Astrocyte of the spinal cord (primary cell): ENCODE measurements at places on chromosomes 3 and 15.
A peak's percentile ranks its signal among the peaks of the same experiment; 100 is the strongest.

- no peak for DNase-seq
Measured at GRCh38 chr15:66184936-66185790, 68.4 kb downstream of the MEGF11 start.

- no peak for DNase-seq
Measured at GRCh38 chr15:101499863-101500713, 10.6 kb upstream of the PCSK6 start.

DNA sequence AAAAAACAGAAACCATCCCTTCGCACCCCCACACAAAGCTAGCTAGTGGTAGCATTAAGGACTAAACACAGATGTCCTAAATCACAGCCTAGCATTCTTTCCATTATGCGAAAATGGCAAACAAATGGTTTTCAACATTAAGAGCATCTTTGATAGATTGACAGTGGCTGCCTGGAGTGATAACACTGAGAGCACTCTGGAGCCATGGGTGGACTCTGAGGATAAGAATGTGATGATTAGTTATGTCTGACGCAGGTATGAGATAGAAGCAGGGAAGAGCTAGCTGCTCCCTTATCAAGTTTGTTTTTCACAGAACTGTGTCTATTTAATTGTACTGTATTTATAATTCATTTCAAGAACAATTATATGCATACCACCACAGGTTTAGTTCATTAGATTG lies 142.9 kb downstream of the PDZRN3 start:
- DNase-seq: no peak

GRCh38 chr3:120033596-120033995 lies 60.7 kb downstream of the GSK3B start:
- DNase-seq: no peak

- DNase-seq: no peak
Measured at GRCh38 chr15:92400980-92401787, 7.5 kb downstream of the ST8SIA2 start.

GRCh38 chr3:14507305-14507741 lies 32.8 kb downstream of the GRIP2 start:
- DNase-seq: no peak

DNA sequence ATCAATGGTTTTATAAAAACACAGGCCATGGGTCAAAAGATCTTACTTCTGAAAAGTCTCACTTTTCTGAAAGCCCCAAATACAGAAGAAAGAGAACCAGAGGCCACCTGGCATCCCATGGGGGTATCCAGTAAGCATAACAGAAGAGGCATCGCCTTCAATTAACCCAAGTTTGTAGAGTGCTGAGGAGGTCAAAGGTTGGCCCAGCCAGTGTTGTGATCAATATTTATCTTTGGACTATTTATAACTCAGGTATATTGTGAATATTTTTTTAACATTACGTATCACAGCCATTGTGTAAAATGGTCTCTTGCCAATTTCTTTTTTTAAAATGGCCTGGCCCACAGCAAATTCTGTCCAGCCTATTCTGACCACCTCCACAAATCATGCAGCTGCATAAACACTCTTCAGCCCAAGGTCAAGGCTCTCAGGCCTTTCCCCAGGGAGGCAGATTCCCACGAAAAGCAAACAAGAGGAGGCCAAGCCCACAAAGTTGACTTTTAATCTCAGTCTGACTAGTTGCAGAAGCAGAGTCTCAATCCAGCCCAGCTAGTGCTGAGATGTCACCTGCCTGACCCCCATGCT lies 26.2 kb upstream of the SPTBN5 start:
- peak; percentile 94 for DNase-seq

DNA sequence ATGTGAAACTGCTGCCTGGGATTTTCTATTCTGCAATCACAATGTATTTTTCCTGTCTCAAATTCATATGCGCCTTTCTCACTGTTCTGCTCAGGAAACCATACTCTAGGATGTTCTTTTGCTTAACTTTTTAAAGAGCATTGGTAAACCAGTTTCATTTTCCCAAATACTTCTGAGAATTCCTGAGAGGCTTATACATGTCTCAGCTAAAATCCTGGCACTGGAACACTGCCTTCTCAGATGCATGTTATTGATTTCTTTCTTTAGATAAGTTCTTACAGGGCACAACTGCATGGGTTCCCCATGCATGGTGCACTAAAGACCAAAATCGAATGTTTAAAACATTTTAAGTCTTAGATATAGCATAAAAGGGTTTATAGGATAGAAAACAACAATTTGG lies 178.3 kb upstream of the PLSCR5 start:
- peak; percentile 23 for DNase-seq

GRCh38 chr3:155739154-155739553 lies 5.7 kb downstream of the PLCH1 start:
- DNase-seq: no peak

- no peak for DNase-seq
Measured at GRCh38 chr3:53229171-53229570, 26.7 kb downstream of the TKT start.

- DNase-seq: no peak
Measured at GRCh38 chr3:30397030-30397429, 209.4 kb upstream of the TGFBR2 start.

- DNase-seq: no peak
Measured at GRCh38 chr15:46151786-46152185, 517.0 kb downstream of the SQOR start.

GRCh38 chr3:134362670-134363380 lies 11.4 kb downstream of the AMOTL2 start:
- DNase-seq: no peak

- no peak for DNase-seq
Measured at GRCh38 chr15:96887730-96888129, 557.2 kb downstream of the NR2F2 start.

DNA sequence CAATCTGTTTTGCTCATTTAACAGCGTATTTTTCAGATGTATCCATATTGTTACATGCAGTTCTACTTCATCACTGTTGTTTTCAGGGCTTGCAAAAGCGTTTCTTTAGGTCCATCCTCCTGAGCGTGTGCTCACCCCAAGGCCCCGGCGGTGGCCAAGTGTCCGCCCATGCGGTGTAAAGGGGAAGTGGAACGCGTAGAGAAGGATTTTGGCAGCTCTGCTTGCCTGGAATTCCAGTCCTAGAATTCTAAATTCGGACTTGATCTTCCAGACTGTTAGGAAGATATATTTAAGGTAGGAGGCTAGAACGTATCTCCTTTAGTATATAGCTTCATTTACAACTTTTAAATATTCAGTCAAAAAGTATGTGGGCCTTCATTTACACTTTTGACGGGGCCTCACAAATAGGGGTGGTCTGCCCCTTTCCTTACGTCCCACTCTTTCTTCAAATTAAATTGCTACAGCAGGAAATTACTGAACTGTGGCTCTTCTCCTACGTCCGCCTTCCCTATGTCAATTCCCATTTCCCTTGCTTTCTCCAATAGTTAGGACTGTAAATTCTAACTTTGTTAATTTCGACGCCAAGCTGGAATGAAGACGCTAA lies 609 bp upstream of the TBC1D23 start:
- peak; percentile 54 for DNase-seq

GRCh38 chr15:49320351-49320750 lies 102.7 kb upstream of the FGF7 start:
- no peak for DNase-seq

GRCh38 chr15:99239545-99240198 lies 9.7 kb downstream of the TTC23 start:
- peak; percentile 11 for DNase-seq

- peak; percentile 18 for DNase-seq
Measured at GRCh38 chr3:171526146-171526545, 65.9 kb upstream of the TNIK start.

DNA sequence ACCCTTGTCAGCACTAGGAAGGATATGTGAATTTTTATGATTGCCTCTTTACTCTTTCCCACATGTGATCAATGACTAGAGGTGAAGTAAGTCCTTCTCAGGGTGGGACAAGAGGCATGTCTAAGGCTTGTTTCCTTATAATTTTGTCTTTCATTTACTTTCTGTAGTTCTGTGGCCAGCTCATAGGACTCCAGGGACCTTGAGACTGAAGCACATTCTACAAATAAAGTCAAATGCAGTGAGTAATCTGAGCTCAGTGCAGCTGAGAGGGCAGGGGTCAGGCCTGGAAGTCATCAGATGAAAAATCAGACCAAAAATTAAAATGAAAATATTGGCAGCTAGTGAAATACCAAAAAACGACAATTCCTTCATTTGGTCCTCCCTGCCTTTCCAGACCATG lies 424.7 kb upstream of the THBS1 start:
- DNase-seq: no peak

DNA sequence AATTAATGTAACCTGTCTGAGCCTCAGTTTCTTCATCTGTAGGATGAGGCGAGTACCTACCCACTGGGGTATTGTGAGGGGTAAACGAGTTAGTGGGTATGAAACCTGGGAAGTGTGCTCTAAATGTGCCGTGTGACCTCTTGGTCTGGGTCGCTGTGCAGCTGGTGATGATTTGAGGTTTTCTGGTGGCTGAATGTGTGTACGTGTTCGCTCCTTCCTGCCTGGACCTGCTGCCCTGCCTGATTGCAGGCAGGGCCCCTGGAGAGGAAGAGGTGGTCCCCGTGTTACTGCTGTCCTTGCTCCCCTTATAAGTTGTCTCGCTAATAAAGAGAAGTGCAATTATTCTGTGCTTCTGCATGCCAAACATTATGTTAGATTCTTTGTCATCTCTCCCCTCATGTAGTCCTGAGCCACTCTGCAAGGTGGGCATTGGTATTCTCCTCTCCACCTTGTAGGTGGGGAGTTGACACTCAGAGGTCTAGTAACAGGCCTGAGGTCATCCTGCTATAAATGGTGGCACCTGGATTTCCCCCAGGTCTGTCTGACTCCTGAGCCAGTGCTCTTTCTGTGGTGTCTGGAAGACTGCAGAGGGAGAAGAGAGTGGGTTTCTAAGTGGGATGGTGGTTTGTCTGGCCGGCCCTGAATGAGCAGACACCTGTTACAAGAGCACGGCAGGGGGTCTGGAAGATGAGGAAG lies 15.7 kb downstream of the PDIA5 start:
- DNase-seq: no peak

DNA sequence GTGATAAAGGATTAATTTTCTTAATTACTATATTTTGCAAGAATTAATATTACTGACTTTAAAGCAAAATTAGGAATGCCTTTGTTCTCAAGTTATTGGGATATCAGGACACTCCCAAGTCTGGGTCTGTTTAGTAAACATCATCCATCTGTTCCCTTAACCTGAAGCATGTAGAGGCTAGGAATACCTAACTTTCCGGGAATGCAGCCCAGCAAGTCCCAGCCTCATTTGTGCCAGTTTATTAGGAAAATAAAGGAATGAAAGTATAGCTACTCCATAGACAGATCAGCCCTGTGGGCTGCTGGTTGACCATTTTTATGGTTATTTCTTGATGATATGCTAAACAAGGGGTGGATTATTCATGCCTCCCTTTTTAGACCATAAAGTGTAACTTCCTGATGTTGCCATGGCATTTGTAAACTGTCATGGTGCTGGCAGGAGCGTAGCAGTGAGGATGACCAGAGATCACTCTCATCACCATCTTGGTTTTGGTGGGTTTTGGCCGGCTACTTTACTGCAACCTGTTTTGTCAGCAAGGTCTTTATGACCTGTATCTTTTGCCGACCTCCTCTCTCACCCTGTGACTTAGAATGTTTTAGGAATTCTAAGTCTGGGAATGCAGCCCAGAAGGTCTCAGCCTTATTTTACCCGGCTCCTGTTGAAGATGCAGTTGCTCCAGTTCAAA lies 540.2 kb downstream of the NAALADL2 start:
- no peak for DNase-seq

- no peak for DNase-seq
Measured at GRCh38 chr3:160869825-160870224, 113.8 kb downstream of the PPM1L start.

- peak; percentile 74 for DNase-seq
Measured at GRCh38 chr15:68528626-68529290, 50.0 kb upstream of the CORO2B start.

- DNase-seq: no peak
Measured at GRCh38 chr3:23128655-23129054, 74.5 kb upstream of the UBE2E2 start.
